ENCODE measurements at places on chromosomes 4 and X.

- DNase-seq = no peak
Measured at GRCh38 chrX:135484641-135485289, 35.7 kb upstream of the INTS6L start.

GRCh38 chrX:71652405-71652804 is 14.9 kb upstream of the LOC101059915 start:
- DNase-seq = peak; percentile 55

DNA sequence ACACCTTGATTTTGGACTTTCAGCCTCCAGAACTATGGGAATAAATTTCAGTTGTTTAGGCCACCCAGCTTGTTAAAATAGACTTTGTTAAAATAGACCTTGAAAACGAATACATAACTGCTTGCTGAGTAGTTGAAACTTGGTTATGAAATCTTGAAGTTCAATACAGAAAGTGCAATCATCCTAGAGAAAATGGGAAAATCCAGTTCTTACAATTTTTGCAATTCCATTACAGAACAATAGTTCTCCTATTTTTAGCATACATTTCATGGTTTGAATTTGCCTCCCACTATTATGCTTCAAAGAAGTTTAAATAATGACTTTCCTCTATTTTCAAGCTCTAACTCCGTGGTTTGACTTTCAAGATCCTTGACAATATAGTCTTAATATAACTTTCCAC is 10.5 kb downstream of the TLR1 start:
- DNase-seq = no peak

DNA sequence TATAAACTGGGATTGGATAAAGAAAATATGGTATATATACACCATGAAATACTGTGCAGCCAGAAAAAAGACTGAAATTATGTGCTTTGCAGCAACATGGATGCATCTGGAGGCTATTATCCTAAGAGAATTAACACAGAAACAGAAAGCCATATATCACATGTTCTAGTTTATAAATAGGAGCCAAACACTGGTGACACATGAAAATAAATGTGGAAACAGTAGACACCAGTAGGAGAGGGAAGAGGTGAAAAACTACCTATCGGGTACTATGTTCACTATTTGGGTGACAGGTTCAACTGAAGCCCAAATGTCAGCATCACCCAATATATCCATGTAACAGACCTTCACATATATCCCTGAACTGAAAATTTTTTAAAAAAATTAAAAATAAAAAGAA is 725.1 kb downstream of the C4orf33 start:
- DNase-seq = no peak

GRCh38 chr4:97998203-97998602 is 145.1 kb downstream of the STPG2 start:
- DNase-seq = no peak

DNA sequence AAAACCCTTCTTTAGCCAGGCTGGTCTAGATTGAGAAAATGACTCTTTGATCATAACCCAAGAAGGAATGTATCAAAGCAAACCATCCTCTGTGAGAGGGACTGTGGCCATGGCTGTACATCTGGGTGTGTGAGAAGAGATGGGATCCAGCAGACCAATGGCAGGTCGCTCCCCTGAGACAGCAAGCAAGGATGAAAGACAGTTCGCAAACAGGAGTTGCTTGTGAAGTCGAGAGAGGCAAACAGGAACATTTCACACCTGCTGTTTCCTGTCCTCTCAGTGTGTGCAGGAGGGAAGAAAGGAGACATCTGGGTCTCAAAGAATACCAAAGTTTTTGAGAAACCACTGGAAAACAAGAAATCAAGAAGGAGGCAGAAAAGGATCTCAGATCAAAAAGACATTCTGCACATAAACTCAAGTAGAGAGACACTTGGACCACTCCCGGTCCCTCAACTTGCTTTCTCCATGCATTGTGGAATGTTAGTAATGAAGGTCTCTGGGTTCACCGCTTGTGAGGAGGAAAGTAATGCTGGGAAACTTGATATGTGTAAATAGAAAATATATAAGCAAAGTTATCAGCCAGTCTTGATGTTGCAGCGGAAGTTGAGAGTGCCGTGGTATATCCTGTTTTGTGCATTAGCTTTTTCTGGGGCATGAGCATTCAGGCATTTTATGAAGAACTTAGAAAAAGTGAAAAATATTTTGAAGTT is 327.5 kb downstream of the BMPR1B start:
- DNase-seq = no peak

DNA sequence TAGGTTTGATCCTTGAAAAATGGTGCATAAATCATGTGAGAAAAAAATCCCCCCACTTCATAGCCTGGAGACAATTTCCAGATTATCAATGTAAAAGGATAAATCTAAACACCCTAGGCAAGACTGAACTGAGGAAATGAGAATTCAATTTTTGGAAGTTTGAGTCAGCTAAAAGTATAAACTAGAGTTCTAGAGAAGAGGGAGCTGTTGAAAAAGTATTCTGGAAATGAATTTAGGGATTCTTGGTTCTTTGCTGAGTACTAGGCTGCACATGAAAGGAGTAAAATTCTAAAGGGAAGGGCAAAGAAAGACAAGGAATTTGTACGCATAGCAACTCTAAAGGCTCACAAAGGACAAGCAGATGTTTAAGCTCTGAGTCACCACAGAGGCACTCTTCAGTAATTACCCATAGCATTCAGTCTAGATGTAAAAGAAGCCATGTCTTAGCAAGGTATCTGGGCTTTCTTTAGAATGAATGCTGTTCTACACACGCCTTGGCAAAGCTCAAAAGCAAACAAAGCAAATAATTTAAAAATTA is 896.5 kb downstream of the PDHA2 start:
- no peak for DNase-seq

- no peak for DNase-seq
Measured at GRCh38 chr4:182880387-182881356, 36.5 kb downstream of the DCTD start.

DNA sequence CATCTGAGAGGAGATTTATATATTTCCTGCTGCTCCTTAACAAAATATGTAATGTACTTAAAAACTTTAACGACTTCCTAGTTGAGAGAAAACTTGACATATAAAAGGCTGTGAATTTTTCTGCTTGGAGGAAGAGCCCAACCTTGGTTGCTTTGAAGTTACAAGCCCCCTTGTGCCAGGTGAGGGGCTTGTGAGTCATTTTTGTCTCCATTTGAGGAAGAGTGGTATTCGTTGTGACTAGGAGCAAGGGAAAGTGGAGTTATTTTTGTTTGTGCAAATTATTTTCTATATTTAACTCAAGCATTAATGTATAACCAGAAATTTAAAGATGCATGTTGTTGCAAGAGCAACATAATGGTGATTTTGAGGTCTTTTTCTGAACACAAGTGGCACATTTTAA is 99.0 kb upstream of the DDX3X start:
- no peak for DNase-seq

DNA sequence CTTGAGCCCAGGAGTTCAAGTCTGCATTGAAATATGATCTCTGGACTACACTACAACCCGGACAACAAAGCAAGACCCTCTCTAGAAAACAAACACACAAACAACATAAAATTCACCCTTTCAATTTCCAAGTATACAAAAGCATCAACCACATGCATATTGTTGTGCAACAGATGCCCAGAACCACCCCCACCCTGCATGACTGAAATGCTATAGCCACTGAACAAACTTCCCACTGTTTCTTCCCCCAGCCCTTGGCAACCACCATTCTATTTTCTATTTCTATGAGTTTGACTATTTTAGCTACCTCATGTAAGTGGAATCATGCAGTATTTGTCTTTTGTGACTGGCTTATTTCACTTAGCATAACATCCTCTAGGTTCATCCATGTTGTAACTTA is 14.2 kb upstream of the C4orf51 start:
- DNase-seq = no peak

GRCh38 chr4:98969878-98970785 is 25.4 kb upstream of the METAP1 start:
- no peak for DNase-seq

GRCh38 chr4:74537459-74537858 is 92.5 kb downstream of the AREG start:
- DNase-seq = no peak

DNA sequence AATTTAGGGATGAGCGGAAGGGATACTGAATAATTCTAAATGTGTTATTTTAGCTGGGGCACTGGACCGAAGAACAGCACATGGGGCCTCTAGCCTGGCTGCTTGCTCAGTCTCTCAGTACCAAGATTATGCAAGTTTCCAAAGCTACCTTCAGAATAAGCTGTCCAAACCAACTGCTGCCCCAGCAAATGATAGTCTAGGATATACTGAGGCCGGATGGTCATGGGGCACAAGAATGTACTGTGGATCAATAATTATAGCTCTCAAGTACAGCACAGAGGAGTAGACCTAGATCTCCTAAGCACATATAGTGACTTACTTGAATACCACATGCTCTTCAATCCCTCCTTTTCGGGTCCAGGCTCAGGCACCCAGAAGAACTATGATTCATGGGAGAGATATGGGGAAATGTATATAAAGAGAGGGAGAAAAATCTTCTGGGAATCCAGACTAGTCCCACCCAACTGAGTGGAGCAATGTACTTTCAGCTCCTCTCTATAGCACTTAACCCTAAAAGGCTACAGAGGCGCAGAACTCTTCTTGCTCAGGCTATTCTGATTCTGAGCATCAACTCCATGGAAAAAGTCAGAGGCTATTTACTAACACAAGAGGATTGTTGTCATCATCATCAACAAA is 160.3 kb upstream of the GPC4 start:
- DNase-seq = no peak

DNA sequence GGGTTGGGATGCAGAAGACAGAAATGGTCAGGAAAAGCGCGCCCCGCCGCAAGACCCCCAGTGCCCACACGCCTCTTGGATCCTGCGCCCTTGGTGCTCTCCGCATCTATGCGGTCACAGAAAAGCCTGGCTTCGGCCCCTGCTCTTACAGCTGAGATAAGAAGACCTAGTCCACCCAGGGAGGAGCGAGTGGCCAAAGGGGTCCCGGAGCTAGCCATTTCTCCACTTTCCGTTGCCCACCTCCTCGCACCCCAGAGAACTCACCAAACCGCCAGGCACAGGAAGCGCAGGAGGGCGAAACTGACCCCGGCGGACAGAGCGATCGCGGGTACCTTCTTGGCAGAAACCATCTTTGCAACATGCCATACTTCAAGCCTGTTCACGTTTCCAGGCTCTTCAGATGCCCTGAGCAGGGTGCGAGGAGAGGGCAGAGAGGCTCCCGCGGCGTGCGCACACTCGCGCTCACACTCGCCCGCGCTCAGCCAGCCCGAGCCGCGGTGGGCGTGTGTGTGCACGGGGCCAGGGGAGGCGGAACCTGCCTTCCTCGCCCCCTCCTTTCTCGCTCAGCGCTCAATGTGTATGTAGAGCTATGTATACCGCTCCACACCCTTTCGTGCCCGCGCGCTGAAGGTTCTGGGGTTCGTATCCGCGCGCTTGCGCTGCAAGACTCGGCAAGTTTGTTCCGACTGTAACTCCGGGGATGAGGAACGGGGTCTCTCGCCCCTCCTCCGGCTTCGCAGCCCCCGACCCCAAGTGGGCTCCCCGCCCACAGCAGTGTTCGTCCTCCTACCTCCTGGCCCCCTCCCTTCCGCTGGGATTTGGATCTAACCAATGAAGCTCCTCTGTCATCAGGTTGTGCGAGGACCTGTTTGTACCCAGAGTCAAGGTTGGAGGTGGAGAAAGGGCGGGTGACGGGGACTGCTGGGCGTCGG is at the start of gene GABRA4:
TSS of gene GABRA4 (minus strand) at position 507 of the 932 bp plus-strand sequence. CDS start at position 350, 157 bp downstream.
- DNase-seq = no peak

GRCh38 chr4:48139691-48140090 is 5.6 kb upstream of the TXK start:
- DNase-seq = no peak

DNA sequence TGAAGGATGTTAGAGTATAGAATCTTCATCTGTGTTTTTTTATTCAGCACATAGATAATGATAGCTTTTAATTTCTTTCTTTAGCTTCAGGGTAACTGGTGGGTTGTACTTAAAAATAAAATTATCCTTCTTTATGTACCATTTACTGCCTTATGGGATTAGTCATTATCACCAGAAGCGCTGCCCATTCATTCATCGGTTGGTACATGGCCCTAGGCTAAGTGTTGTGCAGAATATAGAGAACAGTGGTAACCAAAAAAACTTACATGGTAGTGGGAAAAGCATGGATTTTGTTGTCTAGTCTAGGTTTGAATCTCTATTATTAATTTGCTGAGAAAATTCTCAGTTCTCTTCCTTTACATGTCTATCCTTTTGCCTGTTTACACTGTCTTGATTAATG is 43.5 kb upstream of the PDE5A start:
- no peak for DNase-seq

DNA sequence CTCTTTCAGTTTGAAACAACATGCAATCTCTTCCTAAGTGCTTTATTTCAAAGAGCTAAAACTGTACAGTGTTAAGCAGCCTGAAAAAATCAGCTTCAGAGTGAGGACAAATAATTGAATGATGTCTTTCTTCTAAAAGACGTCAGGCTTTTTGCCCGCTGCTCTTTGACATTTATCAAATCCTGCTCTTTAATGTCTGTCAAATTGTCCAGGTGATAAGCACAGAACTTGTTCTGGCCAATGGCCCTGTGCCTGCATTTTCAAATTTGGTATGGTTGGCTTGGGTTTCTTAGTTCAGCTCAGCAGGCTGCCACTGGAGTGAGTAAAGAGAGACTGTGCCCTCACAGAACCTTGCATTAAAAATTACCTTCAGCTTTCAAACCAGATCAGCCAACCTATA is 712.9 kb upstream of the LCORL start:
- no peak for DNase-seq

DNA sequence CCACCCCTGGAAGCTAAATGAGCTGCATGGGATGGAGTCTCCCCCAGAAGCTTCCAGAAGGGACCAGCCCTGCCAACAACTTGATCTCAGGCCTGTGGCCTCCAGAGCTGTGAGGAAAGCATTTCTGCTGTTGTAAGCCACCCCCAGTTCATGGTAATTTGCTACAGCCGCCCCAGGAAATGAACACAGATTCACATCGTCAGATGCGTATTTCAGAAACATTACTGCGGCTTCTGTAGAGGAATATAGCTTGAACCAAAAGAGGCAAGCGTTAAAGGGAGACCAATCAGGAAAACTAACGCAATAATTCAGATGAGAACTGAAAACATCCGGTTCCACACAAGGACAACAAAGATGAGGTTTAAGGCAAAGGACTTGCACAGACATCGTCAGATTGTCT is 128.4 kb upstream of the TBL1X start:
- no peak for DNase-seq

- DNase-seq = peak; percentile 57
Measured at GRCh38 chr4:153466949-153467896, 1.1 kb downstream of the TMEM131L start.

DNA sequence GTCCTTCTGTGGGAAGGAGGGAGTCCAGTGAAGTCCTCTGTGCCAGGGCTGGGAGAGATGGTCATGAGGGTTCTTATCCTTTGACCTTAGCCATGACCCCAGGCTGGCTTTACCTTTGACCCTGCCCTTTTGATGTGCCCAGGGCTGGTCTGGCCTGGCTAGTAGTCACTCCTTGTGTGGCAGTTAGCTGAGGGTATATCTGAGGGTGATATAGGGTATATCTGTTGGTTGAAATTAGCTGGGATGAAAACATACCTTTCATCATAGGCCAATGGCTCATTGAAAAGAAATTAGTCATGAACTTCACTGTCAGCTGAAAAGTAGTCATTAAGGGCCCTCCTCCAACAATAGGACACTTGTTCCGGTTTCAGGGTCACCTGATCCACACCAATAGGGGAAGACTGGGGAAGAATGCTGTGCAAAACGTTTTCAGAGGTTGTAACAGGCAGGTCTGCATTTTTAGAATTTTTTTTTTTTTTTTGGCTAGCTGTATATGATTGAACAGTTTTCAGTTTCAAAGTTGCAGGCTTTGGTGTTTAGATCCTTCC is 74.6 kb upstream of the STOX2 start:
- DNase-seq = no peak

Measured in stimulated activated CD4-positive, alpha-beta T cell treated with anti-CD3 and anti-CD28 coated beads, Interleukin-2, amount 100 ng/mL, for 24 hours (primary cell).